Right kidney (tissue), 9 donors: ENCODE measurements at places on chromosomes 5 and 9.

- DNase-seq, result no peak
Measured at GRCh38 chr5:77064040-77064439, 23.0 kb downstream of the ZBED3 start.

- no peak for DNase-seq
Measured at GRCh38 chr9:130830231-130830760, 4.8 kb upstream of the ABL1 start.

- DNase-seq, result no peak
Measured at GRCh38 chr5:79581535-79581934, 30.7 kb upstream of the TENT2 start.

- DNase-seq, result no peak
Measured at GRCh38 chr9:30574355-30575151, 1809.9 kb upstream of the ACO1 start.

GRCh38 chr5:81027481-81028058 lies 67.4 kb downstream of the RASGRF2 start:
- no peak for DNase-seq

DNA sequence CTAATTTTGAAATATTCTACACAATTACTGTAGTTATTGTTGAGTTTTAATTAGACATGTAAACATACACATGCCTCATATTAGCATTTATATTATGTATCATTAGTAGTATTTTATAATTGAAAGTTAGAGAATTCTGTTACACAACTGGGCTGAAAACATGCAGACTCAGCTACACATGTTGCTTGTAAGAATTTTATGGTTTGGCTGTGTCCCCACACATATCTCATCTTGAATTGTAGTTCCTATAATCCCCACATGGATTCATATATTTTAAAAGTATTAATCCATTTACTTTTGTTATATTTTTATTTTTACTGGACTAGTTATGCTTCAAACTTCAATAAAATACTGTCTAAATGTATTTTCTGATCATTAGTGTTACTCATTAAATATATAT lies 2075.3 kb upstream of the C9orf72 start:
- DNase-seq, result no peak

- no peak for DNase-seq
Measured at GRCh38 chr9:136401173-136401922, 1.4 kb upstream of the SNAPC4 start.

DNA sequence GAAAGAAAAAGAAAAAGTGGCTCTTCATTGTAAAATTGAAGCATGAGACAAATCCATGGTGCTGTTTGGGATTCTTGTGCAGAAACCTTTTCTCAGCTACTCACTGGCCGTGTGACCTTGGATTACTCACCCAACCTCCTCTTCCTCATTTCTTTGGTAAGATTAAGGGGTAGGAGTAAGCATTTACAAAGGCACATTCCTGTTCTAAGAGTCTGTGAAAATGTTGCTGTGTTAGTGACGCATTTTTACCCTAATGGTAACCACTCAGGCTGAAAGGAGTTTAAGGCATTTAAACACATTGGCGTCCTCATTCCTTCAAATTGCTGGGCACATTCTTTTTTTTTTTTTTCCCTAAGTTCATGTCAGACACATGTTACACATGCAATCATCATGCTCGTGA lies 4.3 kb downstream of the RAI14 start:
- DNase-seq, result no peak

DNA sequence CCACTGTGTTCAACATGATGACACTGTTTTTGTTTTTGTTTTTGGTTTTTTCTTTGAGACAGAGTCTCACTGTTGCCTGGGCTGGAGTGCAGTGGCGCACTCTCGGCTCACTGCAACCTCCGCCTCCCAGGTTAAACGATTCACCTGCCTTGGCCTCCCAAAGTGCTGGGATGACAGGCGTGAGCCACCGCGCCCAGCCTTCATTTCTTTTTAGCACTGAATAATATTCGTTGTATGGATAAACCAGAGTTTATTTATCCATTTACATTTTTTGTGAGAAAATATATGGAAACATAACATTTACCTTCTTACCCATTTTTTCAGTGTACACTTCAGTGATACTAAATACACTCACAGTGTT lies 4.2 kb downstream of the CARD19 start:
- no peak for DNase-seq

DNA sequence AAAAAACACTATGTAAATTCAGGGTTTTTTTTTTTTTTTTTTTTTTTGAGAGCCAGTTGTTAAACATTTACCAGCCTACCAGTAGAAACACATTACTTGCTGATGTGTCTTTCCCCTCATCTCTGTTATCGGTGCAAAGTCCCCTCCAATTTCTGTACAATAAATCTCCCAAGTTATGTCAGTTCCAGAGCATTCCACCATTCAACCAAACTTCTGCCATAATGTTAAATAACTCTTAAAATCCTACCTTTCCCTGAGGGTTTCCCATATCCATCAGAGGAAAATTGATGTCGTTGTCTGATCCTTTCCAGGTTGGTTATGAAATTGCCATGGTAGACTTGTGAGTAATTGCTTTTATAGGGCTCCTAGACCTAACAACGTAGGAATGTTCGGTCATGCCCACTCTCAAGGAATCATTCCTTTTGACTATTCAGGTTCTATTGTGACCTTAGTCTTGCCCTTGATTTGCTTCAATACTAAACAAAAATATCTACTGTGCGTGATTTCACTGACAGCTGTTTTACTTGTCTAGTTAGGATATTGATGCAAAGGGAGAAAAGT lies 5.6 kb upstream of the PPP2R2B start:
- DNase-seq, result no peak

DNA sequence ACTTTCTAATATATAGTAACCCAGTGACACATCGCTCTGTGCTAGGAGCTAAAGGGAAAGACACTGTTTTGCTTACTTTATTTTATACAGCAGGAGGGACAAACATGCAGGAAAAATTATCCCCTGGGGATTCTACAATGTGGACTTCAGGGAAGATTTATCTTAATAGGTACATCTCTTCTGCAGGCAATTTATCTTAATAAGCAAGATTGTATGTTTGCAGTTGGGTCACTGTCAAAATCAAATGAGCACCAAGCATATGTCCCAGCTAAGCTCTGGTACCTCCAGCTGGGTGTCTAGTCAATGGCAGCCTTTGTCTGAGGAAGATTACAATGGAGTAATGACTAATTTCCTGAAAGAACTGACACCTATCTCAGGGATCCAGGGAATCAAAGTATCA lies 309.9 kb upstream of the PANK3 start:
- DNase-seq, result no peak

- no peak for DNase-seq
Measured at GRCh38 chr9:96449523-96449844, 485 bp upstream of the HABP4 start.
